ENCODE measurements at places on chromosomes 6 and 20.

DNA sequence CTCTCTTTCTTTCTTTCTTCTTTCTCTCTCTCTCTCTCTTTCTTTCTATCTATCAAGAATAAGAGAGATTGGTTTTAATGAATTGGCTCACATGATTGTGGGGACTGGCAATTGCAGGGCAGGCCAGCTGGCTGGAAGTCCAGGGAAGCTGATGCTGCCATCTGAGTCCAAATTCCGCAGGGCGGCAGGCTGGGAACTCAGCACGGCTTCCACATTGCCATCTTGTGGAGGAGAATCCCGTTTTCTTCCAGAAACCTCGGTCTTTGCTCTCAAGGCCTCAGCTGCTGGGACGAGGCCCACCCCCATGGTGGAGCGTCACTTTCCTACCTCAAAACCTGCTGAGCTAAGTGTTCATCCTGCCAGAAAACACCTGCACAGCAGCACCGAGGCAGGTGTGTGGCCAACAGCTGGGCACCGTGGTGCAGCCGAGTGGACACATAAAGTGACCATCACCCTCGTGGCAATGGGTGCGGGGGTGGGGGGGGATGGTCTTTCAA lies 58.8 kb upstream of the SLCO4A1 start:
- no peak for DNase-seq

GRCh38 chr20:14148042-14148441 lies 152.7 kb downstream of the MACROD2 start:
- DNase-seq = no peak

- no peak for DNase-seq
Observed at GRCh38 chr6:36649701-36650484, 28.6 kb upstream of the CDKN1A start.

DNA sequence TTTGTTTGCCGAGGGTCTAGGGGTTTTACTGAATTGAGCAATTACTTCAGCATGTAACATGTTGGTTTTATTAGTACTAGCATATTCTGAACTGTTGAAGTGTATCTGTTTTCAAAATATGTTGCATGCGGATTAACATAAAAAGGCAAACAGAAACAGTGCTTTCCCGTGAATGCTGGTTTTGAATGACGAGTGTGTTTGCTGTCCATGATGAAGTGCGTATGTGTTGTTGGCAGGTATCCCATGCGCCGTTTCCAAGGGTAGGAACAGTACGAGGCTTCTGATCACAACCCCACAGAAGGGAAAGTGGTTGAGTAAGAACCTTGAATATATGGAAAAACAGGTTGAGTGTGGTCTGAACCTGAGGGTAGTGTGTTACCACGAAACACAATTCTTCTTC lies 232.9 kb downstream of the SAMD5 start:
- no peak for DNase-seq

GRCh38 chr6:161578478-161578877 lies 304.6 kb upstream of the AGPAT4 start:
- no peak for DNase-seq

GRCh38 chr20:36631646-36632045 lies 14.3 kb downstream of the SLA2 start:
- DNase-seq = no peak

- no peak for DNase-seq
Observed at GRCh38 chr6:20352346-20352745, 49.3 kb upstream of the E2F3 start.

GRCh38 chr6:168480481-168480880 lies 39.5 kb downstream of the SMOC2 start:
- no peak for DNase-seq

DNA sequence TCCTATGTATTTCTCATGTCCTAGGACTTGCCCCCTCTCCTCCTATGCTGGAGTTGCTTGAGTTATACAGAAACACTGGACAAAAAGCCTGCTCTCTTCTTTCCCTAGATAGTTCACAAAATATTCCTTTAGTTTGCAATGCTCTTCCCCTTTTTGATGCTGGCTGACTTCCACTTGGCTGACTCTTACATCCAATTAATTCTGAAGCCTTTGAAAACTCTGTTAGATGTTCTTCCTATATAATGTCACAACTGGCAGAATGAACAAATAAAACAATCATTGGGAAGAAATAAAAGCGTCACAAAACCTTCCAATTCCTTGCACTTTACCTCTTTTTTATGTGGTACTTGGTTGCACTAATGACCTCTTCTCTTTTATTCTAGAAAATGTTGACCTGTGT lies 253.8 kb upstream of the CITED2 start:
- DNase-seq = no peak

GRCh38 chr6:113184291-113184690 lies 672.9 kb upstream of the MARCKS start:
- DNase-seq = no peak

DNA sequence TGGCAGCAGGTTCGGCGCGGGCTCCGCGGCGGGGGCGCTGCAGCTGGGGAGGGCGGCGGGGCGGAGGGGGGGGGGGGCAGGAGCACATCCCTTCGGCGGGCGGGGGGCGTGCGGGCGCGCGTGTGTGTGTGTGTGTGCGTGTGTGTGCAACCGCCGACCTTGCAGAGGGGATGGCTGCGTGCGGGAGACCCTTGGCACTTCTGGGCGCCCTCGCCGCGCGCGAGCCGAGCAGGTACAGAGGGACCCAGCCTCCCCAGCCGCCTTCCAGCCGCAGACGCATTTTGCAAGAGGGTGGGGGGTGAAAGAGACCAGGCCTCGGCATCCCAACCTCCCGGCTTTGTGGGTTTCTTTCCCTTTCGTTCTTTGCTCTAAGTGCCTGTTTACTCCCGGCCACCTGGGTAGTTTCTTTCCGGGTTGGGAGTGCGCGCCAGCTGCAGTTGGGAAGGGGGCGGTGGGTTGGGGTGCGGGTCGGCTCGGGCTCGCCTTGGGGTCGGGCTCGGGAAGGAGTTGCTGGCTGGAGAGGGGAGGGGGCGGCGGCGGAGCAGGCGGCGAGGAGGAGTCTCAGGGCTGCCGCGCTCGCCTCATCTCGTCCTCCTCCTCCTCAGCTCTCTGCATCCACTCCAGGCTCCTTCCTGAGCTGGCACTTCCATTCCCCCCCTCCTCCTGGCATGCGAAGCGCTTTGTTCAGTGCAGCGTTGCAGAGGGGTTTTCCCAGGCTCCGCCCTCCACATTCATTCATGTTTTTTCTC lies 620 bp downstream of the HIVEP1 start:
- DNase-seq = no peak

GRCh38 chr6:144888621-144889020 lies 603.5 kb downstream of the UTRN start:
- no peak for DNase-seq

- DNase-seq = no peak
Observed at GRCh38 chr6:148332088-148332487, 10.6 kb upstream of the SASH1 start.

DNA sequence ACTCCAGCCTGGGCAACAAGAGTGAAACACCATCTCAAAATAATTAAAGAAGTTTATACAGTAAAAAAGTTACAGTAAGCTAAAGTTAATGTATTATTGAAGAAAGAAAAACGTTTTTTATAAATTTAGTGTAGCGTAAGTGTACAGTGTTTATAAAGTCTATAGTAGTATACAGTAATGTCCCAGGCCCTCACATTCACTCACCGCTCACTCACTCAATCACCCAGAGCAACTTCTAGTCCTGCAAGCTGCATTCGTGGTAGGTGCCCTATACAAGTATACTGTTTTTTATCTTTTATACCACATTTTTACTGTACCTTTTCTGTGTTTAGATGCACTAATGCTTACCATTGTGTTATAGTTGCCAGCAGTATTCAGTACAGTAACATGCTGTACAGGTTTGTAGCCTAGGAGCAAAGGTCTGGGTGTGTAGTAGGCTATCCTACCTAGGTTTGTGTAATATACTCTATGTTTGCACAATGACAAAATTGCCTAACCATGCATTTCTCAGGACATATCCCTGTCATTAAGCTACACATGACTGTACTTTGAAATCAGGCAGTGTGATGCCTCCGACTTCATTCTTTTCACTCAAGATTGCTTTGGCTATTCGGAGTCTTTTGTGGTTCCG lies 16.7 kb downstream of the MGME1 start:
- no peak for DNase-seq

GRCh38 chr20:46523696-46524328 lies 10.5 kb upstream of the ZNF334 start:
- DNase-seq = no peak

All from thymus (tissue), 14 donors.